Stimulated activated CD4-positive, alpha-beta T cell treated with anti-CD3 and anti-CD28 coated beads, TNF-alpha, amount 100 ng/mL, for 1 hour (primary cell): ENCODE measurements at places on chromosomes 12 and 14.

- DNase-seq, result no peak
Observed at GRCh38 chr14:98791661-98792060, 480.3 kb downstream of the BCL11B start.

GRCh38 chr12:51475543-51475942 is 50.9 kb downstream of the SLC4A8 start:
- no peak for DNase-seq

DNA sequence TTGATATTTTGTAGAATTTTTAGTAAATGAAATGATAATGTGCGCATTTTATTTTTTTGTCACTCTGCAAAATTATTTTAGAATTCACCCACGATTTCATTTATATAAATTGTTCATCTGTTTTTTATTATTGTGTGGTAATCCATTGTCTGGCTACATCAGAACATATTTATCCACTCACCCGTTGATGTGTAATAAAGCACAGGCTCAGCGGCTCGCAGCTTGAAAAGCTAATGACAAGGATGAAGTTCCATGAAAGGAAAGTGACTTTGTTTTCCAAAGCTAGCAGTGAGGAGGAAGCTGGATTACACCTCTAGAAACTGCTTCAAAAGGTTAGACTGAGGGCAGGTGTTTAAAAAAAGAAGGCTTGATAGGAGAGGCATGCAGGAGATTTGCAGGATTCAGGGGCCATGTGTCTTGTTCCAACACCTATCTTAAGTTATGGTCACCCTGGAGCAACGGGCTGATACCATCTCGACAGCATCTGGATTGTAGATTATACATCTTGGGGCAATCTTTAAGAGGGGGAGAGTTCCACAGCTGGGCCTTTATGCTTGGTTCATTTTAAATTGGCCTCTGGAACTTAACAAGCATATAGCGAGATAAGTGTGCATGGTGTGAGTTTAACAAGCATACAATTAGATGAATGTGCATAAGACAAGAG is 194.1 kb downstream of the TMTC3 start:
- no peak for DNase-seq

DNA sequence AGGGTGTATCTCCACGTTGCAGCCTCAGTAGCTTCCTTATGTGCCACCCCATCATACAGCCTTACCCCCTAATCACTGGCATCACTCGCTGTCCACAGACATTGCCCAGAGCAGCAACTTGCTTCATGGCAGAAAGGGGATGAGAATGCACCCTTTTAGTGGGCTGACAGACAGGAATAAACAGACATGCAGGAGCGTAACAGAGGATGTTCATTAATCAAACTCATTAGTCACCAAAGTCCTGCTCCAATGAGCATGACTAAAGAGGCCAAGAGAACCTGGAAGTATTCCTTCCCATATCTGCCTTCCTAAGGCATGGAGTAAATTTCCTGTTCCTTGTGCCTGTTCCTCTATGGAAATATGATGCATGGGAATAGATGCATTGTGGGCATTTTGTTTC is 197.0 kb downstream of the PHLDA1 start:
- no peak for DNase-seq

- no peak for DNase-seq
Observed at GRCh38 chr12:49887091-49887490, 16.6 kb downstream of the FAIM2 start.

DNA sequence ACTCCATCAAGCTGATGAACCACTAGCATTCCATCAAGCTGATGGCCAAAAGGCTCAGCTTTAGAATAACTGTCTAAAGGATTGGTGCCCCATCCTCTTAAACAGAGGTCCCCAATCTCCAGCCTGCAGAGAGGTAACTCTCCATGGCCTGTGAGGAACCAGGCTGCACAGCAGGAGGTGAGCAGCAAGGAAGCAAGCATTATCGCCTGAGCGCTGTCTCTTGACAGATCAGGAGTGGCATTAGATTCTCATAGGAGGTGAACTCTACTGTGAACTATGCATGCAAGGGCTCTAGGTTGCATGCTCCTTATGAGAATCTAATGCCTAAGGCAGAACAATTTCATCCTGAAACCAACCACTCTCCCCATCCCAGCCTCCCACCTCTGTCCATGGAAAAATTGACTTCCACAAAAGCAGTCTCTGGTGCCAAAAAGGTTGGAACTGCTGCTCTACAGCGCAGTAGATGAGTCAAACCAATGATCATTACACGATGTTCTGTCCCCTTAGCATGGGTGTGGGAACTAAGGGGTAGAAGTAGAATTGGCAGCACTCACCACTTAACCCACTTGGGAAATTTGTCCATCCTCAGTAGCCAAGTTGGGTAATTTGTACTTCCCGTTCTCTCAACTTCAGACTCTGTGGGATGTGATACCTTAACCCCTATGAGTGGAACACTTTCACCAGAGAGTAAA is 66.9 kb downstream of the ANKS1B start:
- no peak for DNase-seq

DNA sequence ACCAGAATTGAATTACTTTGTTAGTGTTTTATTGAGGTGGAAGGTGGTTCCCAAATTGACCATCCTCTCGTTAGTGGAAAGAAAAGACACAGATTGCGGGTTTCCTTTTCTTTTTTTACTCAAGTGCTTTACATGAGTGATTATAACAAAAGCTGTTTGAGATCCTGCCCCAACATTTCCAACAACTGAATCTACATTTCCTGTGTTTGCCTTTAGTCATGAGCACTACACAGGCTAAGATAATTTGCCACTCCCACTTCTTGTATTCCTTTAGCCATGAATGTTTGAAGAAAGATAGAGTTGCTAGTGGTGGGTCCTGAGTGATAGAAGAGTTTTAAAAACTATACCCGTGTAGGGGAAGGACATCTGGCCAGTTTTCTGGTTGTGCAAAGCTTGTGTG is 16.0 kb downstream of the RERGL start:
- DNase-seq, result no peak

DNA sequence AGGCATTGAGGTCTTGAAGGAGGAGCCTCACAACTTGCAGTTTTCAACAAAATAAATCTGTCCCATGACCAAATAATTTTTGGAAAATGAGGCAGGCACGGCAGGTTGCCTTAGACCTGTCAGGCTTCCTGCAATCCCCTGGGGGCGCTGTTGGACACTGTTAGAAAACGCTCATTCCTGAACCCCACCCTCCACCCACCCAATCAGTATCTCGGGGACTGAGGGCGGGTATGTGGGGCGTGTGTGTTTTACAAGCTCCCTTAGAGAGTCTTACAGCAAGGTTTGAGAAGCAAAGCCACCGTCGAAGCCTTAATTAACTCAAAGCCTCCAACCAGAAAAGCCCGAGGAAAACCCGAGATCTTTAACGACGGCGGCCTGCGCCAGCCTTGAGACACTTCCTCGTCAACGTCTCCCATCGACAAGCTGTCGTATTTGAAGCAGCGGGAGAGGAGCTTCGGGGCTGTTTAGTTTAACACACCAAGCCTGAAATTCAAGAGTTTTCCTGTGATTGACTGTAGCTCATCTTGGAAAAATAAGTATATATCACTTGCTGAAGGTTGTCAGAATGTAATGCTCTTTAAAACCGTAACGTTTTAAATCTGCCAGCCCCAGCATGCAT is 123.0 kb downstream of the GLT1D1 start:
- no peak for DNase-seq

DNA sequence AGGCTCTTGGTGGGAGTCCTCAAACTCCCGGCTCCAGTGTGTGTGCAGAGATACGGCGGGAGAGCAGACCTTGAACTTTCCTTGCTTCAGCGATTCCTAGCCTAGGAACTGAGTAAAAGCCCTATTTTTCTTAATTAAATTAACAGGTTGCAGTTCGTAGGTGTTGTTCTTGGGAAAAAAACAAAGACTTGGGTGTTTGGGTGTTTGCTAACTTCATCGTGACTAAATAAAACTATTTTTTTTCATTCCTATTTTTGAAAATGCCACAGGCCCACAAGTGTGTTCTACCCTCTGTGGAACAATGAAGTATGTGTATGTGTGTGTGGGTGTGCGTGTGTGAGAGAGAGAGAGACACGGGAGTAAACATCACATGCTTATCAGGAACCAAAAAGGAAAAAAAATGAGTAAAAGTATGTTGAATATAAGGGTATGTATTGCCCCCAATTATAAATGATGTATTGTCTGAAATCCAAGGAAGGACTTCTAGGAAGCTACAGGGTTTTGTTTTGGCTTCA is 651 bp downstream of the TMEM117 start:
- no peak for DNase-seq

- DNase-seq, result no peak
Observed at GRCh38 chr12:99201906-99202645, 445.5 kb upstream of the GARIN6 start.

DNA sequence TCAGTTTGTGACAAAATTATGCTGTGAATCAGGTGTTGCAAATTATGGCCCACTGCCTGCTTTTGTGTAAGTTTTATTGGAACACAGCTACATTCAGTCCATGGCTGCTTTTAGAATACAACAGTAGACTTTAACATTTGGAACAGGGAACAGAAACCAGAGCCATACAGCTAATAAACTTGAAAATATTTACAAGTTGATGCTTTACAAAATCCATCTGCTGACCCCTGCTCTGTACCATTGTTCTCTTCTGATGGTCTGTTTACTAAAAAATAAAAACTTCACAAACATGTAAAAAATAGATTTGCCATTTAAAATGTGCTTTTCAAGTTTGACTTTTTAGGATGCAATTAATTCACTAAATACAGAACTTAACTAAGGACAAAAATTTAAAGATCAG is 20.8 kb downstream of the PSMA3 start:
- no peak for DNase-seq

- no peak for DNase-seq
Observed at GRCh38 chr14:94823556-94824341, 53.8 kb upstream of the GSC start.

- no peak for DNase-seq
Observed at GRCh38 chr14:47929334-47929733, 253.9 kb upstream of the MDGA2 start.

- DNase-seq, result no peak
Observed at GRCh38 chr14:90620568-90621077, 195.6 kb downstream of the TTC7B start.

GRCh38 chr12:57717131-57717530 is 21.4 kb downstream of the AGAP2 start:
- no peak for DNase-seq

DNA sequence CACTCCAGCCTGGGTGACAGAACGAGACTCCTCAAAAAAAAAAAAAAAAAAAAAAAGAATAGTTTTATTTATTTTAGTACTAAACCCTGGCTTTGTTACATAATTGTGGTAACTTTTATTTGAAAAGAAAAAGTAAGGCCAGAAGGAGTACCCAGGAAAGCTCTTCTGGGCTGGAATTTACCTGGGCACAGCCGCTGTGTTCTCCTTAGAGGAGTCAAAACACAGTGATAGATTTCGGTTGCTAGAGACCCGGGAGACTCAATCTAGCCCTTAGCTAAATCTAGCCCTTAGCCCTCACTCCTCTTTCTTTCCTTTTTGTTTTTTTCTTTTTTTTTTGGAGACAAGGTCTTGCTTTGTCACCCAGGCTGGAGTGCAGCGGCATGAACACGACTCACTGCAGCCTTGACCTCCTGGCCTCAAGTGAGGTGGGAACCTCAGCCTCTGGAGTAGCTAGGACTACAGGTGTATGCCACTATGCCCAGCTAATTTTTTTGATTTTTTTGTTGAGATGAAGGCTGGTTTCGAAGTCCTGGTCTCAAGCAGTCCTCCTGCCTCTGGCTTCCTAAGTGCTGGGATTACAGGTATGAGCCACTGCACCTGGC is 49.7 kb downstream of the SYNE2 start:
- no peak for DNase-seq

- no peak for DNase-seq
Observed at GRCh38 chr12:22196236-22196635, 138.3 kb downstream of the ST8SIA1 start.

DNA sequence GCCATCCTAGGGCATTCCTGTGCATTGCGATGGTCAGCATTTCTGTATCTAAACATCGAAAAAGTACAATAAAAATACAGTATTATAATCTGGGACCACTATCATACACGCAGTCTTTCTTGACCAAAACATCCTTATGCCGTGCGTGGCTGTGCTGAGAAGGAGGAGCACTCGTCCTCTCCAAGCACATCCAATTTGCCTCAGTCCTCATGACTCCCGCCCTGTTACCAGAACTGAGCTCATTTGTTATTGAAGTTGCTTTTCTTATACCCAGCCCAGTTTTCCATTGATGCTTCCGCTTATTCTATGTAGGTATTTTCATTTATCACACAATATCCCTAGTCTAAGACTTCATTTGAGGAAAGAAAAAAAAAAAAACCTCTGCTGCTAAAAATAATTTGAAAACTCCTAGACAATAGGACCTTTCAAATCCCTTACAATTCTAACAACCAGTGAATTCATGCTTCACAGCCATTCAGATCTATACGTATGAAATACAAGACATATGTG is 236.9 kb upstream of the PLEKHG7 start:
- no peak for DNase-seq

DNA sequence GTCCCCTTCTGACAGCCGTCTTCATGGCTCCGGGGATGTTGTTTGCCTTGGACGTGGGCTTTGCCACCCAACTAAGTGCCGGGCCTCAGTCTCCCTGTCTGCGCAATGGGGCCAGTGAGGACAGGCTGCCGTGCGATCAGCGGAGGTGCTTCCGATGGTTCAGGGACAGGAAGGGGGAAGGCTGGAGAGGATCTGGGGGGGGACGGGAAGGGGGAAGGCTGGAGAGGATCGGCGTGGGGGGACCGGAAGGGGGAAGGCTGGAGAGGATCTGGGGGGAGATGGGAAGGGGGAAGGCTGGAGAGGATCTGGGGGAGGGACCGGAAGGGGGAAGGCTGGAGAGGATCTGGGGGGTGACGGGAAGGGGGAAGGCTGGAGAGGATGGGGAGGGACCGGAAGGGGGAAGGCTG is 3.4 kb downstream of the MMP17 start:
- no peak for DNase-seq

GRCh38 chr12:52145228-52146088 is 46.4 kb downstream of the KRT80 start:
- DNase-seq, result no peak

DNA sequence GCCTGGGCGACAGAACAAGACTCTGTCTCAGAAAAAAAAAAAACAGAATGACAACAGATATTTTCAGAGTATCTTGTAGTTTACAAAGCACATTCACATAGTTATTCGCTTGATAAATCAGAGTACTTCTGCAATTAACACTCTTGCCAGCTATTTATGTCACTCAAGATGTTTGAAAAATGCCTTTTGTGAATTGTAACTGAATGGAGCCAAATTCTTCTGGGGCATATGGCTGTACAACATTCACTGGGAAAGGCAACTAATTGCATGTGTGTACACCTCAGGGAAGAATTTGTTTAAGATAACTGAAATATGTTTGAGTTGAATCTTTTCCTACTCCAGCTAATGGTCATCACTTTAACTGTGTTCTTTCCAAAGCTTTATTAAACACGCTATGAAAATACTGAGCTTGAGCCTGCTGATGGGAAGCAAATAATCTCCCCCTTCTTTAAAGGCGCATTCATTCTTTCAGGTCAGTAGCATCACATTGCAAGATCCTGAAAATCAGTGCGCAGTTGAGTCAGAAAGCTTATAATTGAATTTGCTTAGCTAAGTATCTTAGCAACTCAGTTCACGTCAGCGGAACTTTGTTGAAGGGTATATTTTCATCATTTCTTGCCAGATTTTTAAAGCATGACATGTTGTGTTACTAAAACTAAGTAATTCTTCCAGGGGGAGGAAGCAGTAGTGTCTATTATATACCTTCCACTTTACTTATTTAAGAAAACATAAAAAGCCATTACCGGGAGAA is 66.6 kb downstream of the SINHCAF start:
- no peak for DNase-seq

GRCh38 chr14:81990312-81990761 is 456.7 kb upstream of the SEL1L start:
- DNase-seq, result no peak

- no peak for DNase-seq
Observed at GRCh38 chr14:99737451-99737951, 53.4 kb downstream of the CYP46A1 start.
